CD8-positive, alpha-beta memory T cell (primary cell): ENCODE measurements at places on chromosomes 7 and 10.
A peak's percentile ranks its signal among the peaks of the same experiment; 100 is the strongest.

DNA sequence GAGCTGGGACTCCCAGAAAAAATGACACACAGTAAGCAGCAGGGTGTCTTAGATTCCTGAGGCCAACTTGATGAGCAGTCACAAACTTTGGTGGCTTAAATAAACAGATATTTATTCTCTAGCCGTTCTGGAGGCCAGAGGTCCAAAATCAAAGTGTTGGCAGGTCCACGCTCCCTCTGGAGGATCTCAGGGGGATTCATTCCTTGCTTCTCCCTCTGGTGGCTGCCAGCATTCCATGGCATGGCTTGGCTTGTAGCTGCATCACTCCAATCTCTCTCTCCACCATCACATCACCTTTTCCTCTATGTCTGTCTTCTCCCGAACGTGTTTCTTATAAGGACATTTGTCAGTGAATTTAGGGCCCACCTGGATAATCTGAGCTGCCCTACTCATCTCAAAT lies 98.4 kb downstream of the OSBPL3 start:
- DNase-seq: no peak

DNA sequence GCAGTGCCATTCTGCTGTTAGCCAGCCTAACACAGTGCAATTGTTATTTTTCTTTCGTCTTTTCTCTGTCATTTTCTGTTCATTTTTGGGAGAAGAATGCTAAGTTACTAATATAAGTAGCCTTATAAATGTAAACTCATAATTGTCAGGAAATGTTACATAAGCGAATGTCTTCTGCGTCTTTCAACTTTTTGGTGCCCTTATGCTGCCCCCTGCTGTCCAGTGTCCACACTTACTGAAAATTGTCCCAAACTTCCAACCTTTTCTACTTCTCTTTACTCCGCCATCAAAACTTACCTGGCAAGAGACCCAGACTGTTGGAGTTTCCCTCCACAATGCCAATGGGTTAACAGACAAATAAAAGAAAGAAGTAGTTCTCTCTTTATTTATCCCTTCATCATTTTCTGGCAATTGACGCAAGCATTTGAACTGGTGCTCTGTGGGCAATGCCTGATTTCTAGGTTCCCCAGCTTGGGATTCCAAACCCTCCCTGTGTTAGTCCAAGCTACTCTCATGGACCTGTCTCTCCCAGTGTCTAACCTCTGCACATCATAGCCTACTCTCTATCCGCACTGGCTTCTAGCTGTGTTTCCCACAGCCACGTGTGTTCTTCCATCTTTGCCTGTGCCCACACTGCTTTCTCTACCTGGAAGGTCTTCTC lies 21.0 kb upstream of the EPC1 start:
- DNase-seq: peak; percentile 67

DNA sequence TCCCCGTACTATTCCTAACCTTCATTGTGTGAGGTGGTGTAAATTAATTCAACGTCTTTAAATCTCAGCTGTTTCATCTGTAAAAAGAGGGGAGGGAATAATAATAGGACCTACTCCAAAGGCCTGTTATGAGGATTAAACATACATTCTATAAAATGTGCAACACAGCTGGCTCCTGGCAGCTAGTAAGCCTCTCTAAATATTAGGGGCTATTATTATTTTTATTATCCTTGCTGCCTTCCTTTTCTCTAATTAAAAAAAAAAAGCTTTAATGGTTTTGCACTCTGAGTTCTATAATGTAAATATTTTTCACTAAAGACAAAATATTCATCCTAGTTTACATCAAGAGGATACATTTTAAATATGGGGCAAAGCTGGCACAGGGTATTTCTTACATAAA lies 19.5 kb downstream of the EXOC4 start:
- no peak for DNase-seq

DNA sequence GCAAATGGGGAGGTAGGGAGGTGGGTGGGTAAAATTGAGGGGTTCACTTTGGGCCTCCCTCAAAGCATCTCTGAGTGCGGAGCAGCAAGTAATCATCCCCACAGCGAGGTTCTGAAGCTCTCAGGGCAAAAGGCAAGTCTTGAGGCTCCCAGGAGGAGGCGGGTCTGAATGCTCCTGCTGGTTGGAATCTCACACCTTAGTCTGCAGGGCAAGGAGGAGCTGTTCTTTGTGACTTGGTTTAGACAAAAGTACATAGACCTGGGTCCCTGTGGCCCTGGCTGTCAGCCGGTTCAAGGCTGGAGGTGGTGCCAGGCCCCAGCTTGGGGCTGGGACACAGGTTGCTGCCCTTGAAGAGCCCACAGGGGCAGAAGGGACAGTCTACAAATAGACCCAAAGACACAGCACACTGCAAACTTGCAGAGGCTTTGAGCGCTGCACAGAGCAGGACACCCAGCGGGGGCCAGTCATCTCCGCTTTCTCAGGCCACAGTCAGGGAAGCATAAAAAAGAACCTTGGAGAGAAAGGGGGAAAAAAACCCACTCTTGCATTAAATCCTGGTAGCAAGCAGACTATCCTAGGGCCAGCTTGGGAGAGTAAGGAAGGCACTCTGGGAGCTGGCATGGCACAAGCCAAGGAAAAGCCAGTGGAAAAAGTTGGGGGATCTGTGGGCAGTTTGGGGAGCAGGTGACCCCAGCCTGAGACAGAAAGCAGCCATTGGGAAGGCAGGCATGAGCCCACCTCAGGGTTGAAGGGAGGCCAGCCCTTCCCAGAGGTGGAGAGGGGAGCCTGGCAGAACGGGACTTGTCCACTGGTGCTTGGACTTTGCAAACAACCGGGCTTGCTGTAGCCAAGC lies 926 bp upstream of the C10orf71 start:
- DNase-seq: no peak

DNA sequence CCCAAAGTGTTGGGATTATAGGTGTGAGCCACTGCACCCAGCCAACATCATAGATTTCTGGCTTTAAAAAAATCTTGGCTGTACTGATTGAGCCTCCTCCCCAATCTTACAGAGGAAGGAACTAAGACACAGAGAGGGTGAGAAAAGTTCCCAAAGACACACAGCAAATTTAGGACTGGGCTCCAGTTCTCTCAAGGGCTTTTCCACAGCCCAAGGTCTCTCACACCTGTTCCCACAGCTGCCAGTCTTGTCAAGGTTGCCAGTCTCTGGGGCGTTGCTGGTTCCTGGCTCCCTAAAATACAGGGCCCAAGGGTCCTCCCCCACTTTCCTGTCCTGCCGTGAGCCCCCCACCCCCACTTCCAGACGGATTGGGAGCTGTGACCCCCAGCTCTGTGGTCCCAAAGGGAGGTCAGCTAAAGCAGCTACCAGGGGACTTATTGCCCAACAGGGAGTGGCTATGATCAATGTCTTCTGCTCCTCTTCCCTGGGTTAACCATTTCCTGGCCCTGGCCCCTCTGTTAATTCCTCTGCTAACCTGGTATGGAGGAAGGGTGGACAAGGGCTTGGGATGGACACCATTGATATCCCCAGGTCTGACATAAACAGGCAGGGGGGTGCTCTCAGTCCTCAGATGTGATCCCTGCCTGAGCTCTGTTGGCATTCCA lies 3.1 kb upstream of the ZAN start:
- DNase-seq: peak; percentile 8

DNA sequence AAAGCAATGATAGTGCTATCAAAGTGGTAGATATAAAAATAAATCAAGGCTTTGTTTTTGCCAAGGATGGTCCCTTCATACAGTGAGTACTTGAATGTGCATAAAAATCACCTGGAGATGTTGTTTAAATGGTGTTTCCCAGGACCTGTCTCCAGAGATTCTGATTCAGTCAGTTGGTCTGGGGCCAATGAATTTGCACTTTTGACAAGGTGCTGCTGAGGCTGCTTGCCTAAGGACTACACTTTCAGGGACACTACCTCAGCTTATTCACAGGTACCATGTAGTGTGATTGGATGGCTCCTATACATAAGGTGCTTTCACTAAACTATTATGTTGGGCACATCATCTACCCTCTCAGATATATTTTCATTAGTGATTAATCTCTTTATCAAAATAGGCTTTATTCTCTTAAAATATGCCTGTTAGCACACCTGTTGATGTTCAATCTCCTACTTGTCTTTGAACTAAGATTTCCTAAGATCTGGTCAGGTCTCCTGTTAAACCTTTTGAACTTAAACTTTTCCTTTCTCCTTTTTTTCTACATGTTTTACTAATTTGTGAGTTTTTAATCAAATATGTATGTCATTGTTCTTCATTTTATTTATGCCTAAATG lies 24.3 kb downstream of the CAPZA2 start:
- no peak for DNase-seq

DNA sequence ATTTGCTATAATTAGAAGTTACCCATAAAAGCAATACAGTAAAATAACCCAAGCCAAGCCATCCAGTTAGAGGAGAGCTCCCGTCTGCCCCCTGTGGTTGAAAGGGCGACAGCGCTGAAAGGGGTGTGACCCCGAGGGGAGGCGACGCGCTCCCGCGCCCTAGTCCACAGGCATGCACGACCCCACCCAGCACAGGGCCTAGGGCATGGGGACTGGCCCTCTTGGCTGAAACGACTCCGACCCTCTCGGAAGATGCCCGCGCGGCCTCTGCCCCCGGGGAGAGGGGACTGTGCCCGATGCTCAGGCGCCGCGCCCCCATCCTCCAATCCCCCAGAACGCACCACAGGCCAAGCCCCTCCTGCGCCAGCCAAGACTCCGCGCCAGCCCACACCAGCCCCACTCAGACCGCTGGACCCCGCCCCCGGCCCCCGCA lies 64.0 kb downstream of the CSGALNACT2 start:
- DNase-seq: peak; percentile 42

GRCh38 chr7:148979827-148980226 lies 48.5 kb downstream of the PDIA4 start:
- no peak for DNase-seq

GRCh38 chr10:122363722-122364463 lies 10.6 kb upstream of the PLEKHA1 start:
- no peak for DNase-seq

DNA sequence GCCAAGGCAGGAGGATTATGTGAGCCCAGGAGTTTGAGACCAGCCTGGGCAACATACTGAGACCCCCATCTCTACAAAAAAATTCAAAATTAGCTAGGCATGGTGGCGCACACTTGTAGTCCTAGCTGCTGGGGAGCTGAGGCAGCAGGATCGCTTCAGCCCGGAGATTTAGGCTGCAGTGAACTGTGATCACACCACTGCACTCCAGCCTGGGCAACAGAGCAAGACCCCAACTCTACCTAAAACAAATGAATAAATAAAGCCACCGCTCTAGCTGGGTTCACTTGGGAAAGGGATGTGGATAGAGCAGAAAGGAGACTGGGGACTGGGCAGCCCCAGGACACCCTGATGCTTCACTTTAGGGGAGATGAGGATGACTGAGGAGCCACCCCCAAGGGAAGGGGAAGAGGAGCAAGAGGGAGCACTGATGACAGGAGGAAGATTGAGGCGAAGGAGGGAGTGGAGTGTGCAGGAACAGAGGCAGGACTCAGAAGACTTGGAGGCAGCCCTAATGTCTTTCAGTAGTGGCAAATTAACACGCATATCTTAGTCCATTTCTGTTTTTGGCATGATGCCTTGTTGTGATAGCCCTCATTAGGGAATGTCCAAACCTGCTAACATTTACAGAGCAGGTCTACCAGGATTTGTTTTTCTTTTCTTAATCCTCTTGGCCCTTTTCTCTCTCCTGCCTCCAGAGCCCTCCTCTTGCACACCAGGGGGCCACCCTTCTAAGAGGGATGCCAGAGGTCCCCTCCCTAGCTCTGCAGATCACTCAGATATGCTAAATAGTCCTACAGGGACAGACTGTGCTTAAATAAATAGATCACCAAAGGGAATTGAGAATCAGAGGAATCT lies 88.3 kb downstream of the C10orf105 start:
- DNase-seq: no peak

DNA sequence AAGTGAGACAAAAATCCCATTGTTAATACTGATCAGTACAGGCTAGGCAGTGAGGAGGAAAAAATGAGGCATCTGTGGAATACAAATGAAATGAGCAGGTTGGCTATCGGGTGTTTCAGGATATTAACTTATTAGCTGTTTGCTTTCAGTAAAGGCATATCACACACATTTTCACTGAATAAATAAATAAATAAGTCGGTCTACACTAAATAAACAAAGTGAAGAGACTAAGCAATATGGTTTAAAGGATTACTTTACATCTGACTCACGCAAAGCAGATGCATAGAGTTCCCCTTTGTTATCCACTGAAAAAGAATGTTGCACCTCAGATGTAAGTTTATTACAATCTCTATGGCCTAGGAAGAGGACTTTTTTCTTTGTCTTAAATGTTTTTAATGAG lies 6.3 kb upstream of the SEMA3A start:
- DNase-seq: no peak

DNA sequence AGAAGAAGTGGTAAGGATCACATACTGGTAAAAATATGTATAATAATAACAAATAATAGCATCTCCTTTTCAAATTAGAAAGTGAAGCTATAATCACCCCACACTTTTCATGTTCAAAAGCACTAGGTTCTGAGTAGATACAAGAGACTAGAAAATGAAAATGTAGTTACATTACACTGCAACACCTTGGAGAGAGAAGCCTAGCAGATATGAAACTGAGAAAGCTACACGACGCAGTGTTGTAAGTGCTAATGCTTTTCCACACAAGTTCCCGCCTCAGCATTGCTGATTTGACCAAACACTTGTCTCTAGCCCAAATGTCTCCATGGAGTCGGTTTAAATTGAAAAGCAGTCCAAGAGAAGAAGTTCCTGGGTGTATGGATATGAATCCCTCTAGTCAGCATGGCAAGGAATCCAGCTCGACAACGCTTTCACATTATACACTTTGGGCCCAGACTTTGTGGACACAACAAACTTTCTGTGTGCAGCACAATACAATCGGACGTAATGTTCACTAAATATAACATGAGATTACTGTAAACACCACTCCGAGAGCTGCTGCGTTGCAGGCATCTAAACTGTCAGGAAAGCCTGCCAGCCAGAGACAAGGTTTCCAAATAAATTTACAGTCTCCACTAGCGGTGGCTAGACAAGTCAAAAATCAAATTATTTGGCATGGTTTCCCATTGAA lies 1.7 kb downstream of the PDE1C start:
- DNase-seq: no peak

GRCh38 chr10:114265392-114266053 lies 26.5 kb downstream of the VWA2 start:
- no peak for DNase-seq

- no peak for DNase-seq
Measured at GRCh38 chr7:20198260-20198659, 18.9 kb downstream of the MACC1 start.

DNA sequence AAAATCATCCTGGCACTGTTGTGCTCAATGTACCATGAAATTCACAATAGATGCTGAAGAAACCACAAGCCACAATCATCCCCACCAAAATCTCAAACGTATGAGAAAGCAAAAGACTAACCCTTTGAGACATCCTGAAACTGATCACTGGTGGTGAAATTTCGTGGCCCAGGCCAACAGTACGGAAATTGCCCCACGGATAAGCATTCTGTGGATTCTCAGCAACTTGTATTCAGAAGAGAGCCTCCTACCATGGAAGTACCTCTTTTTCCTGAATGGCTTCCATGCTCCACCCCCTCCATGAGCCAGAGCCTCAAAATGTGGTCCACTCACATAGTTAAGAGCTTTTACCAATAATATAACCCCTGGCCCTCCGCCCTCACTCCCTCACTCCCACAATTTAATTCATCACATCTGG lies 163.9 kb upstream of the AUTS2 start:
- DNase-seq: no peak

- DNase-seq: no peak
Measured at GRCh38 chr10:43707770-43708169, 59.1 kb upstream of the ZNF32 start.
